ENCODE measurements at places on chromosomes 7 and 10.

GRCh38 chr7:151447312-151447711, 7.4 kb upstream of the CRYGN start:
- no peak for DNase-seq

GRCh38 chr7:97872025-97872669, at the start of gene ASNS:
TSS of gene ASNS (minus strand) at chr7:97872408. CDS start at chr7:97869156, 3,252 bp downstream.
- DNase-seq, result peak; percentile 97

GRCh38 chr7:155886391-155887173, 74.3 kb upstream of the SHH start:
- DNase-seq, result no peak

DNA sequence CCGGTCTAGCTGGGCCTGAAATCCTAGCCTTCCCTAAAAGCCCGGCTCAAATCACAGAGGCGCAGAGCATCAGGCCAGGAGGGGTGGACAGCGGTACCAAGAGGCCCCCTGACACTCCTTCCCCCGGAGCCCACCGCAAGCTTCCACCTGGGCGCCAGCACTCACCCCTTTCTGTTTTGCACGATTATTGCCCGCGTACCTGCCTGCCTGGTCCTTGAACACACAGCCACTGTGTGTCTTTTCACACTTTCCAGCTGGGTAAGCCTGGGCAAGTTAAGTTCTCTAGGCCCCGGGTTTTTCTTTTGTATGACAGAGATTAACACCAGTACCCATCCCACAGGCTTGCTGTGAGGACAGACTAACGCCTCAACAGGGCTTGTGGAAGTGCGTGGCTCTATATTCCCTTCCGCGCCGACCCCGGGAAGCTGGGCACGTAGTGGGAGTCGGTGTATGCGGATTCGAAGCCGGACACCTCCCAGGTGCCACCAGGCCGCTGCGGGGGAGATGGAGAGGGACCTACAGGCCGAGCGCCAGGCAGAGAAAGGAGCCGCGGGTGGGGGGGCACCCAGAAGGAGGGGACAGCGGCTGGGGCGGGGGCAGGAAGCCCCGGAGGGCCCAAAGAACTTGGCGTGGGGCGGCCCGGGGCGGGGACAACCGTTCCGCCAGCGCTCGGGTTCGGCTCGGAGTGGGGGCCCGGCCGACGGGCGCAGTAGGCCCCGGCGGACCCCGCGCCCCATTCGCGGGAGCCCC, 792 bp downstream of the ZNF746 start:
- no peak for DNase-seq

DNA sequence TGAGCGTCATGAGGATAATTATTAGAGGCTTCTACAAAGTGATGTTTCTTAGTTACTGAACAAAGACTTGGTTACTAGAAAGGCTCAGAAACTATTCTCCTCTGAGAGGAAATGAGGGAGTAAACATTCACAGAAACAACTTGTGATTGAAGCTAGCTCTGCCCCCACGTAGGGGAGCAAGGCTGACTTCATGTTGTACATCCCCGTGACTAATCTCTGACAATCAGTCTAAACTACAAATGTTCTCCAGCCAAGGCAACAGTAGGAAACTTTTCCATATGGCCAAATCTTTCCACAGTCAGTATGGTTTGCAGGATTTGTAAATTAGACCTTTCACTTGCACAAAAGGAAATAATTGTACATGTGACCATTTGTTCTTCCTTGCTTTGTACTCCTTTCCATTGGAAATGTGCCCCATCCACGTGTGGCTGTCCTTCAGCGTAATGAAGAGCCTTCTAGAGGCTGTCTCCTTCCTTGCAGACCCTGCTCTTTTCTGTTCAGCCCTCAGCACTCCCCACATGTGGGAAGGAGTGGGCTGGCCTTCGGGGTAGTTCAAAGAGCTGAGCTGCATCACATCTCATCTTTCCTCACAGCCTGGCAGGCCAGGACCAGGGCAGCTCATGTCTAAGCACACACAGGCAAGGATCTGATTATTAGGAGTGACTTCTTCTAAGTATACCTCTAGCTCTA, 93.5 kb downstream of the PCGF5 start:
- DNase-seq, result no peak

DNA sequence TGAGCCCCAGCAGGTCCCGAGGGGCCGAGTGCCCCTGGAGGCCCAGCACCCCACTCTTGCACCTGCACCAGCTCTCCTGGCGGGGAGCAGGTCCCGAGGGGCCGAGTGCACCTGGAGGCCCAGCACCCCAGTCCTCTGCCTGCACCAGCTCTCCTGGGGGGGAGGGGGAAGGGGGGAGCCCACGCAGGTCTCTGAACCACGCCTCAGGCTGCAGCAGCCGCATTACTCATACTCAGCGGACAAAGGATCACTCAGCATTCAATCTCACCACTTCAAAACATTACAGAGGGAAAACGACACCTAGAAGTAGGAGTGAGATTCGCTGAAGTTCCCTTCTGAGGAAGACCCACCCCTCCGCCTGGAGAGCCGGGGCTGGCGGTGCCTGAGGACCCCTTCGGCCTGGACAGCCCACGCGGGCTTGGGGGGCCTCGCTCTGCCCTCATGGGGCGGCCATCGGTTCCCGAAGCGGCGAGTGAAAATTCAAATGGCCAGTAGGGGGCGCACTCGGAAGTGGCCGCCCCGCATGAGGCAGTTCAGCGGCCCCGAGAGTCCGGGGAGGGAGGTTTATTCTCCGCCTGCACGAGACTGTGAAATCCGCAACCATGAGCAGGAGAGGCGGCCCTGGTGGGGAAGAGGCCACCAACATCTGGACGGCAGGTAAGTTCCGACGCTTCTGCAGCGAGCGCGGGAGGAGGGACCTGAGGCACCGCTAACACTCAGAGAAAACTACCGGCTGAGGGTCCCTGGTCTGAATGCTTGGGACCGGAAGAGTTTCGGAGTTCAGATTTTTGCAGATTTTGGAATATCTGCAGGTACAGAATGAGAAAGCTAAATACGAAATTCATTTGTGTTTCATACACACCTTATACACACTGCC, 1.1 kb upstream of the GPER1 start:
- DNase-seq, result peak; percentile 68

DNA sequence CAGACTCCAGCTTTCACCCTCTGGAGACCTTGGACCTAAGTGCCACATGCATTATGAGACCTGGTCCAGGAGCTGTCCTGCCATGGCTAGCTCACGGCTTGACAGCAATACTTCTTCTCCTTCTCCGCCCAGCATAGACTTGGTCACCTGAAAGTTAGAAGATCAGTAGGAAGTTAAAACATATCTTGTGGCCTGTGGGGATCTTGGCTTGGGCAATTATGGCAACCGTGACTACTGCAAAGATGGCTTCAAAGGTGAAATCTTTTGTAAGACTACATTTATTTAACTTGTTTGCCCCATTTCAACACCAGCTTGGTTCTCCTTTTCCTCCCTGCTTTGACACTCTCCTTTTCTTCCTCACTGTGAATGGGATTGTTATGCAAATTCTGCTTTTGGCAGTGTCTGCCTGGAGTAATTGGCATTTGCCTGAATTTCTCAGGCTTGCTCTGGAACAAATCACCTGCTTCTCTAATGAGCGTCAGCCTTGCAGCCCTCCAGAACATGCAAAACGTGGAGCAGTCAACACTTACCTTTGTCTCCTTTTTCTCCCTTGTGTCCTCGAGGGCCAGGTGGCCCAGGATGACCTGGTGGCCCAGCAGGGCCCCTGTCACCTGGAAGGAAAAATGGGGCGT, 53.4 kb downstream of the COL17A1 start:
- DNase-seq, result no peak

- no peak for DNase-seq
These were observed 96.7 kb upstream of the CABCOCO1 start for GRCh38 chr10:61565819-61566560.

GRCh38 chr7:87473986-87474385, 1.5 kb downstream of the ABCB4 start:
- no peak for DNase-seq

GRCh38 chr7:1234881-1235500, 2.3 kb downstream of the UNCX start:
- DNase-seq, result no peak

DNA sequence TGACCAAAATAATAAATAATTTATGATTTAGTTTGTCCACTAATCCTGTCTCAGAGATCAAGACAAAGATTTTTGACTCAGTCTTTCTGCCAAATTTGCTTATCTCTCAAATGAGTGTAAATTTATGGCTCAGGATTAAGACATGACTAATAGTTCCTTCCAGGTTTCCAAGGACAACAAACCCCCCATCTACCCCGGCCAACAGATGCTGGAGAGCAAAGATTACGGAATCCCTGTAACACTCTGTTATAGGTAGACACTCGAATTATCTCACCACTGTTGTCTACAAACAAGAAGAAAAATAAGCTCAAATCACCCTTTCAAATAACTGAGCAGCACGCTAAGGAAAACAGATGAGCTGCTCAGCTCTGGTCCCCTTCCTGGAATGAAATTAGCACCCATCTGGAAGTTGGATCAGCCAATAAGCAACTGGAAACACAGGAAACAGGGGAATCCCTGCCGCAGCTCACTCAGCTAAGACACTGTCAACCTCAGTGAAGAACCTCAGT, 56.8 kb upstream of the SVIL start:
- DNase-seq, result no peak
